ENCODE measurements at places on chromosomes 2 and 18.
A peak's percentile ranks its signal among the peaks of the same experiment; 100 is the strongest.

GRCh38 chr2:202035089-202035940 is 1.7 kb downstream of the FZD7 start:
- peak; percentile 86 for DNase-seq

GRCh38 chr2:38037757-38038621 is 38.0 kb downstream of the CYP1B1 start:
- peak; percentile 63 for DNase-seq

- DNase-seq = no peak
These were observed 96.9 kb downstream of the CTAGE1 start for GRCh38 chr18:22320771-22321170.

DNA sequence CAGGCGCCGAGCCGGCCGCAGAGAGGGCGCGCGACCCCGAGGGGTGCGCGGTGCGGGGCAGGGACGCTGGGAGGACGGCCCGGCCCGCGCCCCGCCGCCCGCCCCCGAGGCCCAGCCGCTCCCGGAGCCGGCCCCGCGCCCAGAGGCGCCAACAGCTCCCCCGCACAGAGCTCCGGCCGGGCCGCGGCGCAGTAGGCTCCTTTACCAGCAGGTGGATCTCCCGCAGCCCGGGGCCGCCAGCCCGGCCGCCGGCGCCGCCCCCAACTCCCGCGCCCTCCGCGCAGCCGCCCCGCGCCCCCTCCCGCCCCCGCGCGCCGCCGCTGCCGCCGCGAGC is 258 bp downstream of the MGAT4A start:
- DNase-seq = peak; percentile 4

- DNase-seq = peak; percentile 21
These were observed 24.0 kb downstream of the RTN4 start for GRCh38 chr2:55026202-55026601.

DNA sequence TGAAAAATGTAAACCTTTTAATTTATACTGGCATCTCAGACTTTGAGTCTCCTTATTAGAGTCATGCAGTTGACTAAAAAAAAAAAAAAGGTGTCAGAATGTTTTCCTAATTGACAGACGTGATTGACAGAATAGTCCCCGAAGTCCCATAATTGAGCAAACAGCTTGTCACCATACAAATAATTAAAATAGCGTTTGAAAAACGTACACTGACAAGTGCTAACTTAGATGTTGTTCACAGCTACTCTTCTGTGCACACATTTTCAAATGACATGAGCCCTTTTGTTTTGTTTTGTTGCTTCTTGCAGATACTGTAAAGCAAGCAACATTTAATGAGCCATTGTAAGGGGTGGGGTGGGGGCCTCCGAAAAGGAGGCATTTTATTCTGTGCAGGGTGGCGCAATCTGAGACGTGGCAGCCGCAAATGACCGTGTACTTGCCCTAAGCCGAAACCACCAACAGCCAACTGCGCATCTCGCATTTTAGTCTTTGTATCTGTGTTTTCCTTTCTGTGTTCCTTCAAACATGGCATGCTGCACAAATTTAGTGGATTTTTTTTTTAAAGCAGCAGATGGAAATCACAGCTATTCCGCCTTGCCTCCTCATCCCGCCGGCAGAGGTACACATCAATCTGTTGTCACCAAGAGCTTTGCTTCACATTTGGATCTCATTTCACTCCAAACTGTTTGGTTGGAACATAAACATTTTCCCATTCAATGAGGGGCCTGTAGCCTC is 52.4 kb downstream of the LPIN1 start:
- no peak for DNase-seq

DNA sequence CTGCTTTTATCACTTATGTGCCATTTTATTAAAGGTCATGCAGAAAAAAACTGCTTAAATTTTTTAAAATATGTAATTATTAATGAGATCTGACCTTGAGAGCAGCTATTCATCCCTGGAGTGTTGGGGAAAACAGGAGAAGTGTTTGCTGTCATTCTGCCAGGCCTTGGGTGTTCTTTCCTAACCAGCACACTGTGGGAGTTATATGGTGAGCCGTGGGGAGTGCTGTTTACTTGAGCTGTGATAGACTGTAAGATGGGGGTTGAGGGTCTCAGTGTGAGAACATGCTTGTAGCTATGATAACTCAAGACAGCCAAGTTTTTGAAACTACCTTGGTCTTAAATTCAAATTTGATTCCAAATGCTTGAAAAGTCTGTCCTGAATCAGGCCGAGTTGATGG is 101.3 kb upstream of the ARHGAP28 start:
- peak; percentile 79 for DNase-seq

DNA sequence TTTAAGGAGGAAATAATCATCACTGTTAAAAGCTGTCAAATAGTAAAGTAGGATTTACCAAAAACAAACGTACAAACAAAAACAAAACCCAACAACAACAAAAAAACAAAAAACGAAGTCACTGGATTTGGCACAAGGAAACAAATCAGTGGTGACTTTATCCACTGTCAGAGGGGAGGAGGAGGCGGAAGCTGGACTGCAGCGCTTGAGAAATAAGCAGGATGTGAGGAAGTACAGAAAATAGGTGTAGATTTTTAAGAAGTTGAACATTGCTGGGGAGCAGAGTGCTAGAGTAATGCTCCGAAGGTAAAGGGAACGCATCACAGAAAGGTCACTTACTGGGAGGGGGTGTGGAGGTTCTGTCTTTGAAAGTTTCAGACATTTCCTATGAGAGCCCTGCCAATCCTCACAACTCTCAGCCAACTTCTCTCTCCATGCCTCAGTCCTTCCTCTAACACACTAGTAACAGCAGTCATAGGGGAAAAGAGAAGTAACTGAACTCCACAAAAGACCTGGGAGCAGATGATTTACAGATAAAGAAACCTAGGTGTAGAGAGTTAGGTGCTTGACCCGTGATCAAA is 220.2 kb upstream of the SMAD7 start:
- no peak for DNase-seq

GRCh38 chr18:77222464-77222863 is 27.2 kb upstream of the GALR1 start:
- DNase-seq = no peak

- no peak for DNase-seq
These were observed 875.1 kb downstream of the SLC4A3 start for GRCh38 chr2:220502539-220502938.

GRCh38 chr2:212711856-212712255 is 173.3 kb upstream of the ERBB4 start:
- DNase-seq = peak; percentile 3

- DNase-seq = peak; percentile 76
These were observed 5.3 kb upstream of the CTAGE1 start for GRCh38 chr18:22422909-22423548.

- no peak for DNase-seq
These were observed 47.0 kb upstream of the TTC39C start for GRCh38 chr18:23967321-23968089.

GRCh38 chr2:162118166-162119031 is 33.6 kb downstream of the GCG start:
- DNase-seq = peak; percentile 36

- no peak for DNase-seq
These were observed 702.6 kb upstream of the LRRTM1 start for GRCh38 chr2:81007104-81007503.

GRCh38 chr18:21682371-21683051 is 22.1 kb downstream of the ABHD3 start:
- peak; percentile 7 for DNase-seq

DNA sequence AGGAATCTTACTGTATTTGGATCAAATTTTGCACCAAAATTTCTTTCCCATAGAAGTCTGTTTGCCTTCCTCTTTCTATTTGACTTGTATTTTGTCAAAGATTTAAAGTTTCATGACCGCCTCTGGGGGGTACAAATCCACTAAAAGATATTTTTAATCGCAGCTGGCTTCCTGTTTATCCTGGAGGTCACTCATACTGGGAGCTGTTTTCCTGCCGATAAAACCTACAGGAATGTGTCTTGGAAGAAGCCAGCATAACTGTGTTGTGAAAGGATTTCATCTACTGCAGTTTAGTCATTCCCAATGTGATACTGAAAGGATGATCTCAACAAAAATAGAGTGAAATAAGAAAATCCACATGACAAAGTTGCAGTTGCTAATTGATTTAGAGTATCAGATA is 184.0 kb downstream of the RIT2 start:
- DNase-seq = peak; percentile 45

DNA sequence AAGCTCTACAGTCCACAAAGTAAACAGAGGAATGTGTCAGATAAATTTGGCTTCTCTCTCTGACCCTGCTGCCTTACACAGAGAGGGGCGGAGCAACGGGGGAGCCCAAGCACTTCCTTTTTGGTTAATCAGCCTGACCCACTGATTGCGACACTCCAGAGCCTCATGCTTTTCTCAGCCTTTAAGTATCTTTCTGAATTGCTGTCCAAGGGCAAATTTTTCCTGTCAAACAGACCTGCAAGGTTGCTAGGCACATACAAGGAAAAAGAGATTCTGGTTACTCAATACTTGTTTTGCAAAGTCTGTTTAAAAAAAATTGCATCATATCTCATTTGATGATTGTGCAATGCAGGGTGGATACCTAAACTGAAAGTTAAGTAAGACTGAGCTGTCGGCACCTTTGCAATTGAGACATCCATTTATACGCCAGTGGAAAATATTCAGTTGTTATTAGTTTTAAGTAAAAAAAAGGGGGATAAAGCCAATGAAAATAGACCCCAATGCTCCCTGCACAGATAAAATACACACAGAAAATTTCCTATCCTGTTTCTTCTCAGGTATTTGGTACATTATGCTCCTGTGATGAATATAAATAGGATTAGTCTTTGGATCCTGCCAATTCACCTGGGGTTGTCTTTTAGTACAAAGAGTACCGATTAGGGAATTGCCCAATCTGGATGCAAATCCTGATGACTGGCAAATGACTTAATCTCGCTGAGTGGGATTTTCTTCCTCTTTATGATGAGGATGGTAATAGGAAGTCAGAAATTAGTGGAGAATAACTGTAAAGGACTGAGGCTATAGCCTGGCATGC is 260.2 kb upstream of the TRIB2 start:
- peak; percentile 97 for DNase-seq

DNA sequence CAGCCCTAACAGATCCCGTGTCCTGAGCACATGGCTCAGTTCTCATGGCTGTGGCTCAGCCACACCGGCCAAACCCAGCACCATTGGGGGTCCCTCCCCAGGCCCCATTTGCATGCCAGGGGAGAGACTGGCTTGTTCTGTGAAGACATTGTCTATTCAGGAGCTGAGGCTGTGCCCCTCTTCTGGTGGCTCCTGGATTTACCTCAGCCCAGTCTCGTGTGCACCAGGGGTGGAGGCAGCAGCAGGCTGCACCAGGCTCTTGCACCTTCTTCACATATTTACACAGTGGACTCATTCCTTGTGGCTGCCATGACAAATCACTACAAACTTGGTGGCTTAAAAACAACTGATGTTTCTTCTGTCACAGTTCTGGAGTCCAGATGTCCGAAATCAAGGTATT is 92.4 kb upstream of the ITGA6 start:
- no peak for DNase-seq

GRCh38 chr18:48030616-48031480 is 100.4 kb upstream of the SMAD2 start:
- DNase-seq = peak; percentile 60

DNA sequence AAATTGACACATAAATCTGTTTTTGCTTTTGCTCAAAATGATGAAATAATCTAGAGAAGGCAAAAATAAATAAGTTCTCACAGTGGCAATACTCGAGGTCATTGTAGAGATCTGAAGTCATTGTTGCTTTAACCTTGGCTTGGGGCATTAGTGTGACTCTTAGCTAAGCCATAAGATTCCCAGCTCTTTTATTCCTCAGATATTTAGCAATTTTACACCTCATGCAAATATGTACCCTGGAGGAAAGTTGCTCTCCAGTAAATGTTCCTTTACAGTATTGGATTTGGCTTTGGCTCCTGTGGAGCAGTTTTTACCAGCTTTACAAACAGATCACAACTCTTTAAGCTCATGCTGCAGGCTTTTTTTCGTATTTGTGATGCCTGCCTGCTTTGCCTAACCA is 134.2 kb upstream of the NABP1 start:
- no peak for DNase-seq

DNA sequence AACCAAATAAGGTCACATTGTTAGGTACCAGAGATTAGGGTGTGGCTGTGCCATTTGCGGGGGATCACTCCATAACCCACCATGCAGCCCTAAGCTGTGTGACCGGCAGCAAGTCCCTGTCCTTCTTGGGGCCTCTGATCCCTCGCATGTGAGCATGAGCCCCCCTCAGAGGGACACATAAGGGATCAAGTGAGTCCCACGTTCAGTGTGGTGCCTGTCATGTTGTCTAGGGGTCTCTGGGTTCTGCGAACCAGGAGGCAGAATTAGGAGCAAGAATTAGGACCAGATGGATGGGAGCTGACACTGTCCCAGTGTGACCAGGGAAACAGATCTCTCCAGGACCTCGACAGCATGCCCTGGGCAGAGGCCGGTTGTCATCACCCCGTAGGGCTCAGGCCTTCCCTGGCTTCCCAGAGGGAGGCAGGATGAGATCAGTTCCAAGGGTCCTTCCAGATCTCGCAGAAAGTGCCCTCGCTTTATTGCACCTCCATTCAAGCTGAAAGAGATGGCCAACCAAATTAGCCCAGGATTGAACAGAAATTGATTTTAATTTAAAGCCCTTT is 113.2 kb upstream of the OTOS start:
- no peak for DNase-seq

GRCh38 chr2:188609321-188610049 is 317.8 kb downstream of the GULP1 start:
- peak; percentile 63 for DNase-seq

- no peak for DNase-seq
These were observed 1.9 kb upstream of the ZFP36L2 start for GRCh38 chr2:43228321-43228751.

- DNase-seq = no peak
These were observed 119.6 kb downstream of the SPOPL start for GRCh38 chr2:138621139-138621538.

DNA sequence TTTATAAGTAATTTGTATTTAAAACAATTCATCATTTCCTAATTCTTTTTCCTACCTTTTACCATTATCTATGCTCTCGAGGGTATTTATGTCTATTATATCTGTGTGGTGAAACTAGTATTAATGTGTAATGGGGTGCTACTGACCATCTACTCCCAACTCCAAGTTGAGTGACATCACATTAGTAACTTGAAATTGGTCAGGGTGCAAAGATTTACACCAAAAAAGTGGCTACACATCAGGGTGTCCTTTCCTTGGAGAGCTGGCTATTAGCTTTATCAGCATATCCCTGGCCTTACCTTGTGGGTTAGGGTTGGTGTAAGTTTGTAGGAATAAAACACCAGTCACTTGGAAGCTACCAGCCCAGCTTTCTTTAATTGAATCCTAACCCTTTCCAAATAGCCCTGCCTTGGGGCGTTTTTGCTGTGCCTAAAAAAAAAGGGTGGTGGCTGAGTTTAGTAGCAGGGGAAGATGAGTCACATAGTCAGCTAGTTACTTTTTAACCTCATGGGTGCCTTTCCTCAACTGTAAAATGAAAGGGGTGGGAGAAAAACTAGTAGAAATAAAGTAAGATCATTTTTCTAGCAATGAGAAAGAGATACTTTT is 14.0 kb downstream of the ANXA4 start:
- peak; percentile 64 for DNase-seq

DNA sequence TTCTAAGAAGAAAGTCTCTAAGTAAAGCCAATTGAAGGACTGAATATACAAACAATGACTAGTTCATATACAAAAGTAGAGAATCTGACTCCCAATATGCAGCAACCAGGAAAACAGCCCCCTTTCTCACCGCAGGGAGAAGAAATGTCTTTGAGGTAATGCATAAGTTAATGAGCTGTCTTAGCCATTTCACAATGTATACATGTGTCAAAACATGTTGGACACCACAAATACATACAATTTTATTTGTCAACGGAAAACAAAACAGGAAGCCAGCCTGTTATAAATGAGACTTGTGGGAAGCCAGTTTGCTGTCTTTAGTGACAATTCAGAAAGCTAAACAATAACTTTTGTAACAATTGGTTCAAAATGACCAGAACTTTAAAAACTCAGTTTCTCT is 389.2 kb downstream of the CBLN2 start:
- DNase-seq = no peak

GRCh38 chr18:51617572-51618260 is 420.2 kb upstream of the MEX3C start:
- DNase-seq = no peak
